ENCODE measurements at places on chromosomes 1 and 21.

GRCh38 chr1:157646144-157646543 is 48.3 kb upstream of the FCRL4 start:
- DNase-seq, result no peak

DNA sequence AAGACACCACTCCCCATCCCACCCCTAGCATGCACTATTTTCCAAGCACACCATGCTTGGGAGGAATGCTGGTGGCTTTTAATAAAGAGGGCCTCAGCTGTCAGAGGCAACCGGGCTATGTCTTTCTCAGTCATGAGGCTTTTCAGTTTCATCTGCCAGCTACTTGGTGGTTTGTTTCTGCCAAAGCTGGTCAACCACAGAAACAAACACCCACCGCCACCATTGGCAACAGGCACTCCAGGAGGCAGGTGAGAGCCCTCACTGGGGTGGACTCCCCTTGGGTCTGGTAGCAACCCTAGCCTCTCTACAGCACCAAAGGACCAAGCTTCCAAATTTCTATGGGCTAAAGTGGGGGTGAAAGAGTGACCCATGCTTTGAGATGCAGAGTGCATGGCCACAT is 54.3 kb upstream of the CD1D start:
- no peak for DNase-seq

DNA sequence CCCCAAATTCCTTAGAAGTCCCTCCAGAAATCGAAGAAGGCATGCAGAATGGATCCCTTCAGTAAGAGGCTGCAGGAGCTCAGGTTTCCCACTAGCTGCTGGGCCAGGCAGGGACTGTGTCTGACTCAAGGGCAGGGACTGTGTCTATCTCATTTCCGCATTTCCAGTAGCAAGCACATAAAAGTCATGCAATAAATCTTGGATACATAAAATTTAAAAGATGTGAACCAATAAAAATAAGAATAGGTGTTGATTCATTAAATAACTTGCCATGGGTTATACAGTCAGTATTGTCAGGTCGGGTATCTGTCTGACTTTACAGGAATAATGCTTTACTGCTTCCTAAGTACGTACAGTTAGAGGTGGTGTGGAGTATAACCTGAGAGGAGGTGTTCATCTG is 15.2 kb downstream of the PM20D1 start:
- DNase-seq, result no peak

DNA sequence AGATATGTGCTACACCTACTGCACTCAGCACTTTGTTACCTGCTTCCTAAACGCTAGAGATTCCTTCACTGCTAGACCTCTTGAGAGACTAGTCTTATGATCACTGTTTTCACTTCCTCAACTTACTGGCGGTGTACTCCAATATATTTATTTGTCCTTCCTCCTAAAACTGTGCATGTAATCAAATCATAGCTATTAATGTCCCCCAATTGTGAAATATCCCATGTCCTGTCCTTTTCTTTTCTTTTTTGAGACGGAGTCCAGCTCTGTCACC is 3.4 kb downstream of the SOAT1 start:
- DNase-seq, result no peak

GRCh38 chr1:43464681-43465504 is 11.2 kb upstream of the HYI start:
- DNase-seq, result no peak

- DNase-seq, result no peak
Measured at GRCh38 chr1:65541161-65541560, 120.7 kb downstream of the LEPR start.
